H1 (cell line): ENCODE measurements at places on chromosomes 7 and 10.

DNA sequence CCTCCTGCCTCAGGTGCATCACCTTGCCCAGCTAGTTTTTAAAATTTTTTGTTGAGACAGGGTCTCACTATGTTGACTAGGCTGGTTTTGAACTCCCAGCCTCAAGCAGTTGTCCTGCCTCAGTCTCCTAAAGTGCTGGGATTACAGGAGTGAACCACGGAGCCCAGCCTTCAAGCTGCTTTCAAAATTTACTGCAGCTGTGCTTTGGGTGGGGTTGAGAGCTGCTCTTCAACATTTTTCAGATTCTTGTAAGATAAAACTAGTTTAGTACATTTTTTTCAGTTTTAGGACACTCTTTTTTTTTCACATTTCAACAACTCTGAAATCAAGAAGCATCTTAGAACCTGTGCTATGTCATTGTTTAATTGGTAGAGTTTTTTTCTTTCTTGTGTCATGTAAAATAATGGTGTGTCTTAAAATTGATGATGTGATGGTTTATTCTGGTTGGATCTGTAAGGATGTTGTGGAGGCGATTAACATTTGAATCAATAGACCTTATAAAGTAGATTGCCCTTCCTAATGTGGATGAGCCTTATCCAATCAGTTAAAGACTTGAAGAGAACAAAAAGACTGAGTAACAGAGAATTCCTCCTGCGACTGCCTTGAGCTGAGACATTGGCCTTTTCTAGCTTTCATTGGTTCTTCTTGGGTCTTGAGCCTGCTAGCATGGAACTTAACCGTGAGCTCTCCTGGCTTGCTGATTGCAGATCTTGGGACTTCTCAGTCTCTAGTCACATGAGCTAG is 13.5 kb downstream of the PLEKHA8 start:
- DNase-seq = no peak

GRCh38 chr10:1558906-1559305 is 178.4 kb downstream of the ADARB2 start:
- DNase-seq = no peak

GRCh38 chr10:33897291-33897752 is 562.9 kb upstream of the NRP1 start:
- DNase-seq = no peak

- DNase-seq = no peak
Measured at GRCh38 chr10:111347386-111348013, 270.7 kb downstream of the ADRA2A start.

DNA sequence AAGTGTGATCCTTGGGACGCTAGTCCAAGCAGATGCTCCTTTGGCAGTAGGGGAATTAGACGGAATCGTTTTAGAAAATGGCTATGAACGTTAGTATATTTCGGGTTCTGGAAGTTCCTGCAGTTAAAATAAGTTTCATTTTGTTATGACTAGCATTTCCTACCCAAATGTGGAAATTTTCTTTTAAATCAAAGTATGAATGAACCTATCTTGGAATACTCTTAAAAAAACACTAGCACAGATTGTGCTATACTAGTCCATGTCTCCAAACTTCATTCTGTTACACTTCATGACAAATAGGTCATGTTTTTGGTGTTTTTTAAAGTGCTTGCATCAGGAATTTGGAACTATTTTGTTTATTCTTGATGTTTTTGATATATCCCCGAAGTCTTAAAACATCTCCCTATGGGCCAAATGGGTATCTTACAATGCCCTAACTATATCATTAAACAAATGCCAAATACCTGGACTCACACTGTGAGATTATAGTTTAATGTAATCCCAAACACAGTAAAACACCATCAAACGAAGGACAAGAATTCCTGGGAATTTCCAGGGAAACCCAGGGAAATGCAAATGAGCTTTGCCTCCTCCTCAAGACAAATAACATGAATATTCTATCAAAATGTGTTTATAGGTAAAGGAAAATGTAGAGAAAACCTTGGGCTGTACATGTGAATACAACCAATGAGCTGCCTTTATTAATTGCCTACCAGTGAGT is 75.9 kb upstream of the PTPRZ1 start:
- DNase-seq = no peak

- no peak for DNase-seq
Measured at GRCh38 chr10:132929953-132930548, 12.3 kb downstream of the CFAP46 start.
